ENCODE measurements at places on chromosomes 16 and 17.
A peak's percentile ranks its signal among the peaks of the same experiment; 100 is the strongest.

DNA sequence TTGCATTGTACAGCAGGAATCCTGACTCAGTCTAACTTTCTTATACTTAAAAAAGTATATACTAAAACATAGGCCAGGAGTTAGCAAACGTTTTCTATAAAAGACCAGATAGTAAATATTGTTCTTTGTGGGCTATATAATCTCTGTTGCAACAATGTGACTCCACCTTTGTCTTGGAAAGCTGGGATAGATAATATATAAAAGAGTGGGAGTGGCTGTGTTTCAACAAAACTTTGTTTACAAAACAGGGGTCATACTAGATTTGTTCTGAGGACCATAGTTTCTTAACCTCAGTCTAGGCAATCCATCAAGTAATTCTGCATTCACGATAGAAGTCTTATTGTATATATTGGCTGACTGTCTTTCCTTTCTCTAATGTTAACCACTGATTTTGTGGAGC, 9.0 kb upstream of the TBC1D3B start:
- no peak for DNase-seq

GRCh38 chr17:45948498-45948880, 50.6 kb upstream of the STH start:
- no peak for DNase-seq

DNA sequence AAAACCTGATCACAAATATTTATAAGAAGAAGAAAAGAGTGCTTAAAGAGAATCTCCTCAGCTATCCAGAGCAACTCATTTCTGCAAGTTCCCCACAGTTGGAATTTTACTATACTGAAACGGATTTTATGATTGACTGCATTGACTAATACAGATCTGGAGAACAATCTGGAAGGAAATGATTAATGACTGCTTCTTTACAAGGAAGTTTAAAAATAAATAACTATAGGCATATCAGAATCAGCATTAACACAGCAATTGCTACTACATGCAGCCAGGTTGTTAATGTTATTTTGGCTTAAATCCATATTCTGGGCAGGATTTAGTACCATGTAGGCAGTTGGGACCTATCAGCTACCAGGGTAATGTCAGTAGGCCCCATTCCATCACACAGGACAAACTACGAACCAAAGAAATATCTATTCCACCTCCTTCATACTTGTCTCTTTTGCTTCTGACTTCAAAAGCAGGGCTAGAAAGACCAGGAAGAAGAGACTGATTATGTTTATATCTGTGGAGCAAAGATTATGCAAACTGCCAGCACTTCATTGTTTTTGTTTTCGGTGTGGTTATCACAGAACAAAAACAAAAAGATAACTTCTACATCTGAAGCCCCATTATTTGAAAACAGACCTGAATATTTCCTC, 3.9 kb downstream of the SKAP1 start:
- no peak for DNase-seq

DNA sequence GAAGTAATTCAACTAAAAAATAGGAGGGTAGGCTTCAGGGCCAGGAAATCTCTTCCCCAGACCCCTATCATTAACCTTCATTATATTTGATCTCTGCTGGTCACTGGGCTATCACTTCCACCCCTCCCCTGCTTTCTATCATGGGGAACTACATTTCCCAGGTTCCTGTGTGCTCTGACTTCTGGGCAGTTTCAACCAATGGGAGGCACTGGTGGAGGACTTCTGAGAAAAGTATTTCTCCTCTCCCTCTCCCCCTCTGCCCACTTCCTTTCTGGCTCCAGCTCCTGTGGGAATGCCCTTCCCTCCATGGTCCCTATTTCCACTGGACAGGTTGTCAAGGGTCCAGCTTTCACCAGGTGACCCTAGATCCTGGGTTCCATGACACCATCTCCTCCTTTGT, 364.4 kb downstream of the C16orf95 start:
- DNase-seq, result no peak

- DNase-seq, result peak; percentile 26
These were observed 38.0 kb upstream of the CPHXL start for GRCh38 chr16:75764154-75764768.

DNA sequence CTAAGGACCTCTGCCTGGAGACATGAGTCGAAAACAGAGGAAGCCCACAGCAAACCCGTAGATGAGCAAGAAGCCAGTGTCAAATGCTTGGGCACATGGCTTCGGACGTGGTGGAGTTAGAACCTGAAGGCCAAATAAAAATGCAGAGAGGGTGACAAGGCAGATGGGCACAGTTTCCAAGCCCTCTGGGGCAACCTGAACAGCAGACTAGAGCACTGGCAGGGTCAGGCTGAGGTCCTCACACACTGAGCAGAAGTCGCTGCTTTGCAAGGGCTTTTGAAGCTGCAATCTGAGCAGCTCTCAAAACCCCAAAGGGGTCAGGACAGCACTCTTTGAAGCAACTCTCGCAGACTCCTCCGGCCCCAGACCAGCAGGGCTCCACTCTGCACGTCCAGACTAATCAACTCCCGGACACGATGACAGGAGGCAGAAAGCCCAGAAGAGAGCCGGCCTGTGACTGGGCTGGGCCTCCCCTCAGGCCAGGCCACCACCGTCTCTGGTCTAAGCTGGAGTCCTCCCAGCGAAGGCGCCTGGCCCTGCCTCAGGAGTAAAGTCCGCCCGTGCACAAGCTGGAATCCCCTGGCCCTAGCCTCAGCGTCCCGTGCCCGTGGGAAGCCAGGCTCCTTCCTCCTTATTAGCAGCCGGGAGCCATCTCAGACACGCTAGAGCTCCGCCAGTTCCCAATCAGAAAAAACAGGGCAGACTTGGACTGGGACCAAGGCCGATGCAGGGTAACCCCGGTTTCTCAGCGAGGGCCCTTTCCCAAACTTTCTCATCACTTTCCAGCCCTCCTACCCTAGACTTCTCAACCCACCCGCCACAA, 924 bp downstream of the SMARCD2 start:
- no peak for DNase-seq

DNA sequence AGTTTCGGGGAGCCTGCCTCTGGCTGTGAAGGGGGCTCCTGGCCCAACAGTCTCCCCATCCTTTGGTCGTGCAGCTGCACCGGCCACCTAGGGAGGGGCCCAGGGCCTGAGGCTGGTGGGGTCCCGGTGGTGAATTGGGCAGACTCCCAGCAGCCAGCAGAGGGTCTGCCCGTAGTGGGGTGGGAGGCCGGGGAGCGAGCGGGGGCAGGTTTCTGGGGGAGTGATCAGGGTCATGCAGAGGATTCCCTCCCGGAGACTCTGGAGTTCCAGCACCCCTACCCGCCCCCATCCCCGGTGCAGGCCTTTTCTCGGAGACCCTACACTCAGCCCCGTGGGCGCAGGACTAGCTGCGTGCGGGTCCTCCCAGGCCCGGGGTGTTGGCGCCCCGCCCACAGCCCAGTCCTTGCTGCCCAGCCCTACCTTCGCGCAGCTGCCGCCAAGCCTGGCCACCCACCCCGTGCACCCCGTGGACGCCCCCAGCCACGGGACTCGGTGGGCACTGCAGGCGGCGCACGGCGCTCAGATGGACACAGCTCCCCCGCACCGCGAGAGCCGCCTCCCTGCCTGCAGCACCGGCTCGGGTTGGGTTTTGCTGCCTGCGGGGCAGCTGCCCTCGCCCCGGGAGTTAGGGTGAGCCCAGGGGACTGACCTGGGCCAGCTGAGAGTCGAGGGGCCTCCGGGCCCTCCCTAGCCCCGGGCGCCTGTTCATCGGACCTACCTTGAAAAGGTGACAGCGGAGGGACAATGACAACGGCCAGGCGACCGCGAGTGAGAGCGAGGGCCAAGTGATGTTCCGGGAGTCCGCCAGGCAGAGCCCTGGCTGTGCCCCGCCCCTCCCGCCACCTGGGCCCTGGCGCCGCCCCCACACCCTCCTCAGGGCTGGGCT, at the start of gene GNG13:
Gene GNG13 (minus strand): TSS at position 787 of the 886 bp plus-strand sequence. CDS start 1,657 bp downstream, outside the sequence.
- no peak for DNase-seq
